Tibial nerve (tissue), 4 donors: ENCODE measurements at places on chromosomes 5 and 9. TPM values are rescaled to one million over a fixed set of nuclear protein-coding genes. Genes with fewer than 3 reads are reported as not detected.

Gene PLAC8L1
- not detected for total RNA-seq

Gene CDC20B
- total RNA-seq: not detected

Gene PCDHGA3
- 6.5 TPM for total RNA-seq

Gene HAVCR2
- total RNA-seq: 13.1 TPM

Gene EFCAB9
- not detected for total RNA-seq

Gene TXN
- total RNA-seq: 152 TPM

Gene SLCO6A1
- total RNA-seq: not detected

DNA sequence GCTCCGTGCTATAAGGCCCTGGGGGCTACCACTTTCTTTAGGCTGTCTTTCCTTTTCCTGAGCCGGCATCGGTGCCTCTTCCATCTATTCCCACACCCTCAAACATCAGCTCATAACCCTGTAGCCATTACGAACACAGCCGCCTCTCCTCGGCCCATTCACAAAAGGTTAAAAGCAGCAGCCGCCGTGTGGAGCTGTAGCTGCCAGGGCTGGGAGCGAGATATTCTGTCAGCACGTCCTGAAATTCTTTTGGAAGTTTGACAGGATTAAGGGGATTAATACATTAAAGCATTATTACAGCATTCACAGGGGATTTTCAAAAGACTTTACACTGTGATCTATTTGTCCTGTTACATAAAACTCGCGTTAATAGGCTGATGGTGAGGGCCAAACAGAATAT lies 428.2 kb downstream of the CDK5RAP2 start:
- DNase-seq: no peak

DNA sequence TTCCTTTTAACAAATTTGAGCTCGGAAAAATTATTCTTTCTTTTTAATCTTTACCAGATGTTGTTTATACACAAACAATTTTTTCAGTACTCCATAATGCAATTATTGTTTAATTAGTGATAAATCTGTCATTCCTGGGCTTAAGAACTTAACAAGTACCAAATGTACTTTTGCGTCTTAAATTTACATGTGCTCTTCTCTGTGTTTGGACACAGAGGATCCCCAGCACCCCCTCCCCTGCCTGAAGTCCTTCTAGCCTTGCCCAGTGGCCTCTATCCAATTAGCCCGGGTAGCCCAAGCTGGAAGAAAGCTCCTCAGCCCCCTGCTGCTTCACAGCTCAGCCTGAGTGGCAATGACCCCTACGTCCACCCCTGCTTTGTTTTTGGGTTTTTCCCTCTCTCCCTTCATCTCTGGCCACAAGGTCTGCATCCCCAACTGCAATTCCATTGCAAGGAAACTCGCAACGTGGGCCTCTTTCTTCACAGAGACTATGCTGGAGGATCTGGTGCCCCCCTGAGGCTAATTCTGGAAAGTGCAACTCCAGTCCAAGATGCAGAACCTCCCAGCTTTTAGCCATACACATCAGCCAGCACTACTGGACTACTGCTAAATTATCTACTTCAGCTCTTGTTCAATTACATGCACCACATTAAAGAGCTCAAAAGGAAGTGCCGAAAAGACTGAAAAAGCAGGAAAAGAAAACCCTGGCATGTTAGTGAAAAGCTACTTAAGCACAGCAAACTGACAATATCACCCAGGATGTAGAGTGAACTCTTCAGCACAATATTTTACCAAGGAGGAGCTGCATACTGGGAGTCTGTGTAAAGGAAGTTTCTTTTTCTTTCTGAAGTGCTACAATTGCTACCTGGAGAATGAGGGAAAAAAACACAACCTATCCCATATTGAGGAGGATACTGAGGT lies 186.2 kb downstream of the FANCC start:
- peak; percentile 87 for DNase-seq

DNA sequence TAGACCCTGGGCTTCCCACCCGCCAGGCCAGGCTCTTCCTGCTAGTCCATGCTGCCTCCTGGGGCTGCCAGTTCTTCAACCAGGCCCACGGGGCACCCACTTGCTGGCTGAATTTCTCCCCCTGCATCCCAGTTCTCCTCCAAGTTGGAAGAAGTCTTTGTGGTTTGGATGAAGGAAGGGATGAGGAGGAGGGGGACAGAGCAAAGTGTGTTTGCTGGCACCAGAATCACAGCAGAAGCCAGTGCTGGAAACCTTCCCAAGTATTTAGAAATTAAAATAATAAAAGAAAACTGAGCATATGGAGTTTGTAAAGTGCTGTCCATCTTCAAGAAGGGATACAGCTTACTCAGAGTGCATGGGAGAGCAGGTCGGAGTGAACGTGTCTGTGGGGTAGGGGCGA lies 19.4 kb upstream of the UNC5A start:
- DNase-seq: no peak

- no peak for DNase-seq
Observed at GRCh38 chr5:127805448-127805847, 102.3 kb downstream of the CCDC192 start.

- no peak for DNase-seq
Observed at GRCh38 chr5:88244686-88245085, 24.0 kb downstream of the TMEM161B start.

GRCh38 chr5:117813850-117814249 lies 1174.5 kb downstream of the DTWD2 start:
- no peak for DNase-seq

DNA sequence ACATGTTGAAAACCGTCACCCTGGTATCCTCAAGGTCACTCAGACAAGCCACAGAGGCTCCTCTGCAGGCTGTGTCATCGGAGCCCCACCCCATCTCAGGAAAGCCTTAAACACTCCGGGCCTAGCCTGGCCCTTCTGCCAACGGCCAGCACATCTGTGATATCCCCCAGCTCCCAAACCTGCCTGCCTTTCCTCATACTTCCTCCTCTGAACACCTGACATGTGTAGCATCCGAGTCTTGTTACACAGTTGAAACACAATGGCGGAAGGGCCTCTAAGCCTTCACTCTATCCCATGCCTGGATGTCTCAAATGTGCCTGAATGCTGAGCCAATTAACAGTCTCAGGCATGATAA lies 32.9 kb upstream of the TGFBR1 start:
- DNase-seq: no peak

GRCh38 chr9:106653213-106653612 lies 209.8 kb upstream of the ZNF462 start:
- peak; percentile 51 for DNase-seq

GRCh38 chr5:16178745-16179372 lies 732 bp downstream of the MARCHF11 start:
- DNase-seq: peak; percentile 25

DNA sequence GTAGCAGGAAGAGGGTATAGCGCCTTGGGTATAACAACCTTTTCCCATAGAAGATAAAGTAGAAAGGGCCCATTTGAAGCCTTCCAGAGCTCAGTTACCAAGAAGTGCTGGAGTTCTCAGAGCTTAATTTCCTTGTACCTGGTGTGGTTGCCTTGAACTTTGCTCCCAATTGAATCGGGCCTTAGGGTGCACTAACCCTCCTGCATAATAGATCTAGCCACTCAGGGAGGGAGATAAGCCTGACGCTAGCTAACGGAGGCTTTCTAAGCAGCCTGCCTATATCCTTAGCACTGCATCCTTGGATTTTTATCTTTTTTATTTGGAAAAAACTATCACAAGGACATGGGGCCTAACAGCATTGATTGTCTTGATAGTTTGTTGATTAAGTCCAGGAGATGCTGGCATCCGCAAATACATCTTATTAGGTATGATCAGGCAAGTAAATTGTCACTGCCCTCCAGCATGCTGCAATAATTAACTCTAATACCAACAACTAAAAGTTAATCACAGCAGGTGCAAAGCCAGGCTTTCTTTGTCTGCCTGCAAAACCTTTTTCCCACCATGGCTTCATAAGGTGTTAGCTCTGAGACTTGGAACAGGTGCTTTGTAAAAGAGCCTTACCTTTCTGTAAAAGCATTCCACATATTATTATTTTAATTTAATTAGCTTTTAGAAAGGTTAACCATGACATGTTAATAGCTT lies 199.4 kb downstream of the SREK1 start:
- DNase-seq: no peak

DNA sequence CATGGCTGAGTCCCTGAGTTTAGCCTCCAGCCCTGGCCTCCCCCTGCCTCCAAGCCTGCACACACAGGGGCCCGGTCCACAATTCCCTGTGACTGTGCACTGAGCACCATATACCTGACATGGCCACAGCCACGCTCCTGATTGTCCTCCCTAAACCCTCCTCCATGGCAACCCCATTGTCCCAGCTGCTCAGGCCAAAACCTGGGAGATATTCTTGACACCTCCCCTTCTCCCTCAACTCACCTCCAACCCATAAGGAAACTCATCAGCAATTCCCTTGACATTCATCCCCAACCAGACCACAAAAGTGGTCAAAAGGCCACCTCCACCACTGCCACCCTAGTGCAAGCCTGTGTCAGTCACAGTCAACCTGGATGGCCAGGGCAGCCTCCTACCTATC lies 107.5 kb upstream of the MVB12B start:
- DNase-seq: no peak

DNA sequence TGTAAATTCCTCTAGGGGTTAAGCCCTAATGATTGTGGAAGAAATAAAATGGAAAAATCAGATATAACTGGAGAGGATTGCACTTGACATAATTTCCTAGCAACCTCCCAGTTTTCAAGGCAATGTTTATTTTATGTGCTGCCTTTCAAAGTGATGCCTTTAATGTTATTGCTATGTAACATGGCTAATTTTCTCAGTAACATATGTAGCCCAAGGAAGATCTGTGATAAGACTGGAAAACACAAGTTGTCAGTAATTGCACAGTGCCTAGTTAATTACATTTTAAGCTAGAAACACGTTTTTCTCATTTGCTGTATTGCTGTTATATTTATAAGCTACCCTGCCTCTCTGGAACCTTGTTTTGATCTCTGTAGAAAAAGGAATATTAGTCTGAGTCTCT lies 49.2 kb upstream of the KCNN2 start:
- no peak for DNase-seq

DNA sequence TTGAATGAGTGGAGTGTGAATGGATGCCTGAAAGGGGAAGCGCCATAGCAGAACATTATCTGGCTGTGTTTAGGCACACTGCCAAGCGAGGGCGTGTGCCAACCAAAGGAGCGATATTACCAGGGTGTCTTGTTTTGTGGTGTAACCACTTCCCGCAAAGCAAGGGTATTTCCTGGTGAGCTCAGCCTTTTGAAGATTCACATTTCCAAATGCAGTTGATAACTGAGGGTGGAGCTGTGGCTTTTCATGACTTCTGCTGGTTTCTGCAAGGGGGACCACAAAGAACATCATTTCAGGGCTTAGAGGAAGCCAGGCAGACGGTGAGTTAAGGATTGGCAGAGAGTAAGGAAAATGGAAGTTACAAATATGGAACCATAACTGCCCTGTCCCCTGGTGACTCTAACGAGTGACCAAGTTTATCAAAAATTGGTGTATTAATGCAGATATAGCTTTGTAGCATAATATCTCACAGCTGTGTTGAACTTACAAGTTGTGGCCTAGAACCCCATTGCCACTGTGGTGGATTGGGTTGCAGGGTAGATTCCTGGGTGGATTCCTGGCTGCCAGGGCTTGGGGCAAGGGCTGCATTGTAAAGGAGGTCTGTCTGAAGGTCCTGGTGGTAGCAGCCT lies 71.4 kb downstream of the RALGPS1 start:
- peak; percentile 28 for DNase-seq

DNA sequence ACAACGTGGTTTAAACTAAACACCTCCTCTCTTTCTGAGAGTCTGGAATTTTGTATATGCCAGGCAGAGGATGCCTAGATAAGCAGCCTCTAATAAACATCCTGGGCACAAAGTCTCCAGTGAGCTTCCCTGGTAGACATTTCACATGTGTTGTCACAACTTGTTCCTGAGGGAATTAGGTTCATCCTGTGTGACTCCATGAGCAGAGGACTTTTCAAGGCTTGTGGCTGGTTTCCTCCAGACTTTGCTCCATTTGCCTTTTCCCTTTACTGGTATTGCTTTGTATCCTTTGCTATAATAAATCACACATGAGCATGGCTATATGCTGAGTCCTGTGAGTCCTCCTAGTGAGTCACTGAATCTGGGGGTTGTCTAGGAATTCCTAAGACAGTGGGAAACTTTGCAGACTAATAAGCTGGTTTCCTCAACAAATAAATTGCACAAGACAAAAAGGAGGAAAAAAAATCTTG lies 77.4 kb downstream of the NR2F1-AS1 start:
- DNase-seq: no peak

DNA sequence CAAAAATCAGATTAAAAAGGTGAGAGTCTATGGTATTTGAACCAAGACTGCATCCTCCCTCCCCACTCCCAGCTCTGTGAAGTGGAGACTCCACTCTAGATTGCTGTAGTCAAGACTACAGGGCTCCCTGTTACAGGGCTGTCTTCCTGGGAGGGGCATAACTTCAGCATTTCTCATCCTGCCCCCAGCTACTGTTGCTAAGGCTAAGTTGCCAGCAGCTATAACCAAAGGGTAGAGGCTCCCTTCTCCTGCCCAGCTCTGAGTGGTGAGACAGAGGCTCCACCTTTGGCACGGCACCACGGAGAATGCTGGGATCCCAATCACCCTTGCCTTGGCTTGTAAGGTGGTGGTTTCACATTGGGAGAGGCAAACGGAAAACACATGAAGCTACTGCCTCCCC lies 39.2 kb upstream of the GCNT4 start:
- DNase-seq: no peak

DNA sequence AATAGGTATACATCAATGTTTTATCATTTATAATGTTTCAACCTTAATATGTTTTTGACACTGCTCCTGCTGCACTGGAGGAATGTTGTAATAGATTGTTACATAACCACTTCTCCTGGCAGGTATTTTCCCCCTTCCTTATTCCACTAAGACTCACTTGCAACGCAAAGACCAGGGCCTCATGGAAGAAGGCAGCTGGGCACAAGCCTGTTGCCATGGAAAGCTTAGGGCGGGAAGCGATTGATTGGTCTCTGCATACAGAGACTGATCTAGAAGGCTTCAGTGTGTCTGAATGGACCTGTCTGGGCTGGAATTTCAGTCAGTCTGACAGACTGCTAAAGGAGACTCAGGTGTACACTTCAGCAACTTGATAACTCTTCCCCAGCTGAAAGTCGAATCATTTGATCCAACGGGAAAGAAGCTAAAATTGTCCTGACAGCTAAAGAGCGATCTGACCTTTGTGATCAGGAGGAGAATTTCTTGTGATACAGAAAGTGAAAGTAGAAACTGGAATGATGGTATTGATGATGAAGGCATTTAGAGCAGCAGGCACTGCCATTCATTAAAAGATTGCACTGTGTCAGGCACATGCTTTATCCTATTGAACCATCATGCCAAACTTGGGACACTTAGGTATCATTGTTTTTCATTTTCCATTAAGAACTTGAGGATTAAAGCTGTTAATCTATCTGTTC lies 65.1 kb downstream of the GRIA1 start:
- DNase-seq: no peak

DNA sequence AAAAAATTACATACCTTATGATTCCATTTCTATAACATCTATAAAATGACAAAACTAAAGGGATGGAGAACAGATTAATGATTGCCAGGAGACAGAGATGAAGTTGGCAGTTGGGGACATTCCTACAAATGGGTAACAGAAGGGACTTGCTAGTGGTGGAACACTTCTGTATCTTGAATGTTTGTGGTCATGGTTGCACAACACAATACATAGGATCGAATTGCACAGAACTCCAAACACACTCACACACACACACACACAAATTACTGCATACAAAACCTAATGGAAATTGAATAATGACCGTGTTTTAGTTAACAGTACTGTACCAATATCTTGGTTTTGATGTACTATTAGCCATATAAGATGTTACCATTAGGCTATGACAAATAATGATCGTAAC lies 330.7 kb upstream of the POU5F2 start:
- DNase-seq: no peak
